ACHN (cell line): ENCODE measurements at places on chromosomes 2 and 18.

DNA sequence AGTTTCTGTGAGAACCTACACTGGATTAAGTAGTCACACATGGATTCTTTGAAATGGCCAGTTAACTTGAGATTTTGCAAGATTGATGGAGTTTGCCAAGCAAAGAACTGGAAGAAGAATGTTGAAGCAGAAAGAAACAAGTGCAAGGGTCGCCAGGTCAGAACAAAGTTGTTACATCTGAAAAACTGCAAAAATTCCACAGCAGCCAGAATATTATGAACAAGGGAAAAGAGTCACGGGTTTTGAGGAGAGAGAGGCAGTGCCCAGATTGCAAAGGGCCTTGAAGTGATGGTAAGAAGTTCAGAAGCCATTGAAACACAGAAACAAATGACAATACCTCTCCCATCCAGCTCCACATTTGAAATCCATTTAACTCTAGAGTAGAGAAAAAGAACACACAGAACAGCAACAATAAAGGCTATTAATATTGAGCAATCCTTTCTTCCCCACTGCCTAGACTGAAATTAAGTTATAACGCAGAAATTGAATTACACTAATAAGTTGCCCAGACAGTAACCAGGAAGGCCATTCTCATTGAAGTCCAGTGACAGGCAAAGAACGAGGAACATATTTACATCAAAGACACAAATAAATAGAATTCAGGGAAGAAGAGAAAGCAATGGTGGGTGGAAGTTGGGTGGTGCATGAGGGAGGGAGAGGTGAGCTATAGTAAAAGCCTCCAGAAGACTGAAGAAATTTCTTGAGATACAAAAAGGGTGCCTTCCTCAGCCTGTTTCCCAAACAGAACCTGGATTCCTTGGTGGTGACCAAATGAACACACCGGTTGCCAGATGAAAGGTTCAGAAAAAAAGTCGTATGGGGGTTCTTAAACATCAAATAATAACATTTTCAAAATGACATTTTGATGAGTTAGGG lies 80.6 kb downstream of the ARHGAP15 start:
- no peak for DNase-seq

DNA sequence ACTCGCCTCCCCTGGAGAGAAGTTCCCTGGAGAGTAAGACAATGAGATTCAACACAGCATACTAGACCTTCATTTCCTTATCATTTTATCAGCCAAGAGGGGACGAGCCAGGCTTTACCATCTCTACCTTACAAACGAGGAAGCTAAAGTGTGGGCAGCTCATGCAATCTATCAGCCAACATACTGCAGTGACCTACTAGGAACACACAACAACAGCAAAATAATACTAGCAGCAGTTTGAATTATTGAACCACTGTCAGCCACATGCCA lies 60.0 kb upstream of the TEX51 start:
- DNase-seq, result no peak

GRCh38 chr2:164306872-164307271 lies 314.4 kb downstream of the GRB14 start:
- DNase-seq, result no peak

DNA sequence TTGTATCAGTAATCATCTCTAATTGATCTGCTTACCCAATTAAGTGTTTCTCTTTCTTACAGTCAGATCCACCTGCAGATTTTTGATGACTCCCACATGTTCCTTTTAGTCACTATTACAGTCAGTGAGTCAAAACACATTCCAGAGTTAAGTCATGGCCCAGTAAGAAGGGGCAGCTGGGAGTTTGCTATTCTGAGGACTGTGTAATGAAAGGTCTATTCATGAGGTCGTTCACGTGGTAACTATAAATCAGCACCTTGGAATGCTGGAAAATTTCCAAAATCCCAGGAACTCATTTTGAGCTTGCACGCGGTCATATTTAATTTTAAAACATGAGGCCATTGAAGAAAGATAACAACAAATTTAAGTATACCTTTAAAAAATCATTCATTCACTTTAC lies 252.5 kb downstream of the XIRP2 start:
- peak; percentile 97 for DNase-seq

GRCh38 chr2:143758629-143759330 lies 629.6 kb downstream of the ARHGAP15 start:
- no peak for DNase-seq

DNA sequence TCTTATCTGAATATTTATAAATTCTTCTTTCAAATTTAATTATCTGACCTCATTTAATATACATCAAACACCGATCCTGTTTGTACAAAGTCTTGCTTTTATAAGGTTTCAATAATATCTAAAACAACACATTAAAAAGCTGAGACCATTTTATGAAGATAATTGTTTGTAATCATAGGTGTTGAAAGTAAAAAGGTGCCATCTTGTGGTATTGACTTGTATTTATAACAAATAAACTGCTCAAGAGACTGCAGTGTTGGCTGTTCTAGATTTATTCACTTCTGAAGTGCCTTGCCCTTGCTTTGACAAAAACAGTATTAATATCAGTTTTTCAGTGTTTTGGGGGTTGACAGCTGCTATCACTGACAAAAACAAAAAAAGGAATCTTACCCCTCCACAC lies 286.8 kb upstream of the HNMT start:
- DNase-seq, result peak; percentile 2

GRCh38 chr2:164742738-164743317 lies 98.8 kb downstream of the COBLL1 start:
- no peak for DNase-seq

- DNase-seq, result no peak
Measured at GRCh38 chr2:217935901-217936684, 66.7 kb downstream of the TNS1 start.

DNA sequence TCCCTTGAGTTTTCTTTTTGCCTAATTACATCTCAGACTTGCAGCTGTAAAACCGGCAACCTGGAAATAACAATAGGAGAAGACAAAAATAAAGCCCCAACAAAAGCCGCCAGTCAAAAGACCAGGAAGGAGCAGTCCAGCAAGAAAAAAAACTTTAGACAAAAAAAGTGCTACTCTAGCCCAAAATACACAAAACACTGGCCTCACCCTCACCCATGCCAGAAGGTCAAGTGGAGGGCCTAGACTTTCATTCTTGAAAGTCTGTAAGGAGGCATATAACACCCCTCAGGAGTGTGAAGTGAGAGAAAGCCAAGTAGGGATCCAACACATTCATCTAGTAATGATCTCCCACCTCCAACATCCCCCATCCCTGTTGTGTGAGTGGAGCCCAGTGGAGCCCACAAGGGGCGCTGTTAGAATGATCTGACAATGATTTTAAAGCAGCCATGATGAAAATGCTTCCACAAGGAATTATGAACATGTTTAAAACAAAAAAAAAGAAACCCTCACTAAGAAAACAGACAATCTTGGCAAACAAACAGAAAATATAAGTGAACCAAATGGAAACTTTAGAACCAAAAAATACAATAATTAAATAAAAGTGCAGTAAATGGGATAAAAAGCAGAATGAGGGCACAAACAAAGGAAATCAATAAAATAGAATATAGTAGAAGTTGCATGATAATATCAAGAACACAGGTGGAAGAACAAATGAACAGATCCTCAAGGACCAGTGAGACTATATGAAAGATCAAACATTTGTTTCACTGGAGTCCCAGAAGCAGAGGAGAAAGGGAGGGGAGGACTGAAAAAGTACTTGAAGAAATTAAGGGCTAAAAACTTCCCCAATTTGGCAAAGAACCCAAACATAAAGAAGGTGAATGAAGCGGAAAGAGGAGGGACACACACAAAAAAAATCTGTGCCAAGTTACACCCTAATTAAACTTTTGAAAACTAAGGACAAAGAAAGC lies 23.9 kb downstream of the SESTD1 start:
- DNase-seq, result peak; percentile 30

- DNase-seq, result no peak
Measured at GRCh38 chr2:190051223-190051622, 11.3 kb downstream of the MSTN start.

- no peak for DNase-seq
Measured at GRCh38 chr18:62464266-62464665, 58.6 kb upstream of the ZCCHC2 start.

GRCh38 chr2:42072349-42073118 lies 24.7 kb downstream of the PKDCC start:
- DNase-seq, result no peak

- DNase-seq, result no peak
Measured at GRCh38 chr2:179338681-179339080, 74.0 kb upstream of the SESTD1 start.

GRCh38 chr2:239247401-239248245 lies 153.2 kb downstream of the HDAC4 start:
- DNase-seq, result peak; percentile 92
